Stimulated activated CD4-positive, alpha-beta T cell treated with anti-CD3 and anti-CD28 coated beads, TNF-alpha, amount 100 ng/mL, for 1 hour (primary cell): ENCODE measurements at places on chromosomes 6 and 20.

- DNase-seq, result no peak
Measured at GRCh38 chr6:168860341-168860740, 393.3 kb downstream of the THBS2 start.

- no peak for DNase-seq
Measured at GRCh38 chr6:158717341-158718330, 67.8 kb downstream of the SYTL3 start.

DNA sequence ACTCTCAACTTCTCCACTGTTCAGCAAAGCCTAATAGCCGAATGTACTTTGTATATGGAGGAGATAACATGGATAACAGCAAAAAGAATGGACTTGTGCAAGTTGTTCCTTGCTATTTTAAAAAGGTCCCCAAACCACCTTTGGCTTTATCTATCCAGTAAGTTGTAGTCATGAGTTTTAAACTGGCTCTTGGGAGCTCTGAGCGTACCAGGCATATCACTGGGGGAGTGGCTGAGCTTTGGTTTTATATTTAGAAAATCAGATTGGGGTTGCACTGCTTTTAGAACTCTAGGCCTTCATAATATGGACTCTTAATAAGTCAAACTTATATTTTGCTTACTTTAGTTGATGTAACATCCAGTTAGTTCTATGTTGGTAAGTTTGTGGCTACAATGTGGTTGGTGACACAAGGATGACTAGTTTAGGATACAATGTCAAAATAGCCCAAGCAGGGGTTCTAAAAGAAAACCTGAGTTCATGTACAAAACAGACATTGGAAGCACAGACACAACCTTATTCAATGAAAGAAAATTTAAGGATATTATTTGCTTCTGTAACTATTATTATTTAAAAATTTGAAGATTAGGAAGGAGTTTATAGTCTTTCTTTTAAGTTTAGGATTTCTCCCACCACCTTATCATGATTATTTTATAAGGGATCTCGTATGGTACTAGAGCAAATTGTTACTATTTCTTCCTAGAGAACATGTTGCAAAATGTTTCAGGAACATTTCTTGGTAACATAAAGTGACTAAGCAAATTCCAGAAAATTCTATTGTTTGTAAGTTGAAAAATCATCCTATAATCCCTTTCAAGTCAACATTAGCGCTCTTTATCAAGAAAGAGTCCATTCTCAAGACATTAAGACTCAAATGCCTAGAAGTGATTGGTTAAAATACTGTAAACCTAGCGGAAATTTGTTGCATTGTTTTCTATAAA lies 165.8 kb upstream of the SUPT3H start:
- DNase-seq, result no peak

DNA sequence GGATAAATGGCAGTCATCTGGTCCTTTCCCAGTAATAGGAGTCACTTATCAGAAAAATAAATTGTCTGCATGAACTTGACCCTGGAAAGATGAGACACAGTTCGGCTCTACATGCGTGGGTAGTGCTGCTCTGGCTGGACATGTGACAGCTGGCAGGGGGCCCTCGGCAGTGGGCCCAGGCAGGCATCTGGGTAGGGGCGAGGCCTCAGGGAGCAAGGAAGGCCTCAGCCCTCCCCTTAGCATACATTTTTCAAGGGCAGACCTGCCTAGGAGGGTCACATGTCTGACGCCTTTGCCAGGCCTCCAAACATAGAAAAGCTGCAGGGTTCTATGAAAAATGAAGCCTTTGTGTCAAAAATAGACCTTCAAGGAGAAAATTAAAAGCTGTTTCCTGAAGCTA lies 12.8 kb upstream of the ILRUN start:
- DNase-seq, result no peak

DNA sequence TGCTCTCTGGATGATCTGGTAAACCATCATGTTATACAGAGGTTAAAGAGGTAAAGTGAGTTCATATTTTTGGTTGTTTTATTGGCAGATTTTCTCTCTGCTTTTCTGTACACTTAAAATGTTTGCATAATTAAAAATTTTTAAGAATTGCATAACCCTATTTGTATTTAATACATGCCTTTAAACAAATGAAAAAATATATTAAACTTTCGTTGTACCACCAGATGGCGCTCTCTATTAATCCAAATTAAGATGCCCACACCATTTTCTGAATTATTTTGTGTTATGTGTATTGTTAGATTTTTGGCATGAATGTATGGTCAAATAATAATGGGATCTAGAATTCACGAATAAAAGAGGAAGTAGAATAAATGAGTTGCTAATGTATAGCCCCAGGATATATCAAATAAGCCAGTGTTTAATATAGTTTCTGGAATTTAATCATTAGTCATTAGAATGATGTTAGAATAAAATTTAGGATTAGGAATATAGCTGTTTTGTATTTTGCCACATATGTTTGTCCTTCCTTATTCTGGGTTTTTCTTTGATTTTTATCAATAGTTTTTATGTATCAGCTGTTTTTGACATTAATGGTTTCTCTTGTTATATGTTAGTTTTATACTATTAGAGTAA lies 38.9 kb downstream of the SMAP1 start:
- no peak for DNase-seq

DNA sequence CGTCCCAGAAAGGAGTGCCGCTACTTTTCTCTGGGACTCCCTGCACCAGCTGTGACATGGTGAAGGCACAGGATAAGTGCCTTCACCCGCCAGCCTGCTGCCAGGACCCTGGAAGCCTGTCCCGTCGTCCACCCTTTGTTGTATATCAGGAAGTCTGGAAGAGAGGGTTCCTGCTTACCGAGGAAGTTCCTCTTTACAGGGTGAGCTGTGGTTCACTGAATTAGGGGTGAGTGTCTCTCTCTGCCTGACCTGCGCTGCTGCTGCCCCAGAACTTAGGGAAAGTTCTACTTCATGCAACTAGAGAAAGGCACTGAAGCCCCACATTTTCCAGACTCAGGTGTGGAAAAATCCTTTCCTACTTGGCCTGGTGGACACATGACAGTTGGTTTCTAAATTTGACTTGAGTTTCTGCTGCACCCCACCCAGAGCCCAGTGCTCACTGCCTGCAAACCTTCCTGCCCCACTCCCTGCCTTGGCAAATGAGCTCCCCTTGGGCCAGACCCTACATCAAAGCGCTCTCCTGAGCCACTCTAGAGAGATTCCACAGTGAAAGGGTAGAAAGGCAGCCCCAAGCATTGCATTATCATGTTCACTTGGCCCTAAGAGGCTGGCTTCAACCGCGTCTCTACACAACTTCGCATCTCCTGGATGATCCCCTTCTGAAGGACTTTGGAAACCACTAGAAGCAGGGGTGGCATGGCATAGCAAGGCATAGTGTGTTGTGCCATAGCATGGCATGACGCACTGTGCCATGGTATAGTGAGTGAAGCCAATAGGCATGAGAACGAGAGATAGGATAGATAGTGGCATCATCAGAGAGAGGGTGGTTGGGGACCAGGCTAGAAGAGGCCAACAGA lies 215.8 kb upstream of the CDYL start:
- no peak for DNase-seq

DNA sequence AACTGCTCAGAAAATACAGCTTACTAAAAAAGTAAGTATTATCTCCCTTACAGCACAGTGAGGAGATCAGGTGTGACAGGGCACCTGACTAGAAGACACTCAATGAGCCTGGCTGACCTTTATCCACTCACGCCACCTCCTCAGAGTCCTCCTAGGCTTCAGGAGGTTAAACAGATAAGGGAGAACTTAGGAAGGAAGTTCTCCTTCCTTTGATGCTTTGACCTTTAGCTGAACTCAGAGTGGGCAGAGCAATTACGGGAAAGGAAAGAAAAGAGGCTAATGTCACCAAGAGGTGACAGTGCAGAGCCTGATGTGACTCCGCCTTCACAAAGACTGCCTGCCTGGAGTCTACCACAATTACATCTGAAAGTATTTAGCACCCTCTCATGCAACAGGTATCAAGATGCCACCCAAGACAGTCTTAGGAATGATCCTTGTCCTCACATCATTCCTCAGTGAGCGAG lies 36.7 kb downstream of the MAN1A1 start:
- no peak for DNase-seq

- DNase-seq, result no peak
Measured at GRCh38 chr20:47221036-47221625, 135.4 kb downstream of the ZMYND8 start.

DNA sequence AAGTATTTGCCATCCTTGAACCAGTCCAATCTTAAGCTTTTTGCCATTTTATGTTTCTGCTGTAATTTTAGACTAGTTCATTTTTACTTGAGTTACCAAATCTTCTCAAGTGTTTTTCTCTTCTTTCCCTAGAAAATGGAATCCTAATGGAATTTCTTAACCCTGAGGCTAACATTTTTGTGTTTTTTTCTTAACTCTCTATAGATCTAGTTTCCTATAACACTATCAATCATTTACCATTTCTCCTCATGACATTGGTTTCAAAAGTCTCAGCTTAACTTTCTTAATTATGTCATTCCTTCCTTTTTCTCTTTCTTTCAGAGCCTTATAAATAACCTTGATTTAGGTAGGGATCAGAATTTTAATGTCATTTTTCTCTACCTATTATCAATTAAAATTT lies 54.8 kb downstream of the SENP6 start:
- no peak for DNase-seq

DNA sequence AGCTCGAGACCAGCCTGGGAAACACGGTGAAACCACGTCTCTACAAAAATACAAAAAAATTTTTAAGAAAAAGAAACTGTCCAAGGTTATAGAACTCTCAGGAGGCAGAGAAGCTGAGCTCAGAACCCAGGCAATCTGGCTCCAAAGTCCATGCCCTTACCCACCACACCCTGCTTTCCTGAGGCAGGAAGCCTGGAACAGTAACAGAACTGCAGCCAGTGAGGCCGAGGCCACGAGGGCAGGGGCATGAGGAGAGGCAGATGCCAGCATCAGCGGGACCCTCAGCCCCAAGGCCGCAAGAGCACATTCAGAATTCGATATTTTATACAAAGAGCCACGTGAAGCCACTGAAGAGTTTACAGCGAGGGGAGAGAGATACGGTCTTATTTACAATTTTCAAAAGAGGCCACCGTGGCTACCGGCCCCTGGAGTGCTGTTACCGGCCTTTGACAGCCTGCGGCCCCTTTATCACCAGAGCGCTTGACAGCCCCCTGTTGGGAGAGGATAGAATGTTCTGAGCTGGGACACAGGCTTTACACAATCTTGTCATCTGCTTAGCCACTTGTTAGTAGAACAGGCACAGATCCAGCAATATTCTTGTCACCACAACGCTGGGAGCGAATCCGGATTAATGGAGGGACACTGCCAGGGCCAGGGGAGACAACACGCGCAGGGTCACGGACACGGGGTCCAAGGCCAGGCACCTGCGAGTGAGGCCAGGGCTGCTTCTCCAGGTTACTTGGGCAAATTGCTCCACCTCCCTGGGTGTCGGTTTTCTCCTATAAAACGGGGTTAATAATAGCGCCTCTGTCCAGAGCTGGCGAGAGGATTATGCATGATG lies 5.6 kb downstream of the SPATA2 start:
- no peak for DNase-seq

GRCh38 chr6:144580771-144581170 lies 295.6 kb downstream of the UTRN start:
- DNase-seq, result no peak

DNA sequence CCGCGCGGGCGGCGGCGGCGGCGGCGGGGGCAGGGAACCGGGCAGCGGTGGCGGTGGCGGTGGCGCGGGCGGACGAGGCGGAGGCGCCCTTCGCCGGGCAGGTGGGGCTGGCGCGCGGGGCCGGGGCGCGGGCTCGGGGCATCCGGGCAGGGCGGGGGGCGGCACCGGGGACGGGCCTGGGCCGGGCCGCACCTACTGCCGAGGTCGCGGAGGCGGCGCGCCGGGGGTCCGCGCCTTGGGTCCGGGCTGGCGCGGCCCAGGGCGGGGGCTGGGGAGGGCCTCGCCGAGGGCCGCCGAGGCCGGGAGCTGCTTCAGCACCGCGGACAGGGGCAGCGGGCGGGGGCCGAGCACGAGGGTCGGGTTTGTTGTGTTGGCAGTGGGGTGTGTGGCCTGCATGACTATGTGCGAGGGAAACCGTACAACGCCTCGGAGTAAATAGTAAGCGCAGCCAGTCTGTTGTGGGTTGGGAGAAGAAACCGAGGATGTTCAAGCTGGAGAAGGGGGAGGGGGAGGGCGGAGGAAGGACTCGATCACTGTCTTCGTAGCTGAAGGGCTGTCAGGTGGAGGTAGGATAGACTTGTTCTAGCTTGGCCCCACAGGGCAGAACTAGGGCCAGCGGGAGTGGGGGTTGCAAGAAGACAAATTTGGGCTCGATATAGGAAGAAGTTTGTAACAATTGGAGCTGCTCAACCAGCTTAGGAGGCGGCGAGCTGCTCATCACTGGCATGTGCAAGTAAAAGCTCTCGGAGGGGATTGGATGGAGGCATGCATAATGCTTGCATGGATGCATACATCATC lies 593 bp downstream of the MMP24 start:
- no peak for DNase-seq

GRCh38 chr6:3542032-3542640 lies 85.3 kb upstream of the SLC22A23 start:
- no peak for DNase-seq

DNA sequence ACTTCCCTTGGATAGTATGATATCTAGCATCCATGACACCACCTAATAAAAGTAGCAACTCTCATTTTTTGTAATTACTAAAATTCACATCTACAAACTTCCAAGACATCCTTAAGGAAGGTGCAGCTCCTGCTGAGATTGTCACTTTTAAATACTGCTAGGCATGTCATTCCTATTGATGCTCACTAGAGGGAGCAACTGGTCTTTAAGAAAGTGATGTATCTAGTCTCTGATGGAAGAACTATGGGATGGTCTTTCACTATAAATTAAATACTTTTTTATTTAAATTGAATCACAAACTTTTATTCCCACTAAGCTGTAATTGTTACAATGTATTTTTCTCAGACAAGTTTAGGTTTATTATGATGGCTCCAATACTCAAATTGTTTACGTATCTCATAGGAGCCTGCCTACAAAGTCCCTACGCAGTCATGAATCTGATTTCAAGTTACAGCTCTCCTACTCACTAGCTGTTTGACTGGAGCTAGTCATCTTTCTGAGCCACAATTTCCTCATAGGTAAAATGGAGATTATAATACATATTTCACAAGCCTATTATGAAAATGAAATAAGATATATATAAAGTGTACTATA lies 8.1 kb upstream of the TSPYL1 start:
- no peak for DNase-seq

- no peak for DNase-seq
Measured at GRCh38 chr6:152087701-152088100, 280.2 kb downstream of the ESR1 start.

- DNase-seq, result no peak
Measured at GRCh38 chr6:128509709-128510108, 10.7 kb downstream of the PTPRK start.

DNA sequence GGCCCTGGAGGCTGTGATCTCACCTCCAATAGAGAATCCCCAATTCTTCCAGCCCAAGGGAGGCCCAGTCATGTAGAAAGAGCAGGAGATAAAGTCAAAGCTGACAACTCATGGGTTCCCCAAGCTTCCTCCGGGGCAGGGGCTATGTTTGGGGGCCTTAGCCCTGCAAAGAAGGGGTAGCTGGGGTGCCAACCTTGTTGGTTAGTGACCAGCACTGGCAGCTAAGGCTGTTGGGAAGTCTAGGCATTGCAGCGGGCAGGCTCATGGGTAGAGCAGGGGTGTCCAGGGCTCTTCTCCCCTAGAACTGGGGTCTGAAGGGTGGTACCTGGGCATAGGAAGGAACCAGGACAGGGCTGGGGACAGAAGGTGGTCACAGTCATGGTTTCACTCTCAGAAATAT lies 36.4 kb downstream of the TGM2 start:
- DNase-seq, result no peak

- no peak for DNase-seq
Measured at GRCh38 chr6:55137929-55138693, 36.2 kb upstream of the HCRTR2 start.
